Spleen (tissue), 13 donors: ENCODE measurements at places on chromosomes 2 and 18. TPM values are rescaled to one million over a fixed set of nuclear protein-coding genes. Genes with fewer than 3 reads are reported as not detected.

DNA sequence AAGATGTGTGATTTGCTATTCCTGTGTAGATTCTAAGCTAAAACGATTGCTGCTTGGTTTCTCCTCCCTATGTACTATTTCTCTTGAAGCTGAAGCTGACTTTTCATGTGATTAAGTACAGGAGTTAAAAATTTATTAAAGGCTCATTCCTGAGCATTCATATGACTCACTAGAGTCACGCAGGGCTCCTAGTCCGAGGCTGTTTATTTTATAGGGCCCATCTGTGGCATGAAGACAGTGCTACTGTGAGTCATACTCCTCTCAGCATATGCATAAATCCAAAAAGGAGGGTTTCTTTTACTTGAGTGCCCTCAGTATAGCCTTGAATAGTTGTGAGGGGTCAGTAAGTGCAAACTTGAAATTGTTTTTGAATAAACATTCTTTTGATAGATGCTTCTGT is 378.8 kb downstream of the PTPRM start:
- H3K27ac ChIP-seq = no peak overlapping the region
- H3K4me1 ChIP-seq = no peaks in the 10 kb centered on the region
- no peak for DNase-seq
- H3K4me3 ChIP-seq = no peak overlapping the region

- H3K4me3 ChIP-seq = no peak overlapping the region
- DNase-seq = no peak
- no peaks in the 10 kb centered on the region for H3K4me1 ChIP-seq
- no peaks in the 10 kb centered on the region for H3K36me3 ChIP-seq
- no peak overlapping the region for H3K27ac ChIP-seq
Measured at GRCh38 chr2:66405473-66405872, 29.5 kb upstream of the MEIS1 start.

DNA sequence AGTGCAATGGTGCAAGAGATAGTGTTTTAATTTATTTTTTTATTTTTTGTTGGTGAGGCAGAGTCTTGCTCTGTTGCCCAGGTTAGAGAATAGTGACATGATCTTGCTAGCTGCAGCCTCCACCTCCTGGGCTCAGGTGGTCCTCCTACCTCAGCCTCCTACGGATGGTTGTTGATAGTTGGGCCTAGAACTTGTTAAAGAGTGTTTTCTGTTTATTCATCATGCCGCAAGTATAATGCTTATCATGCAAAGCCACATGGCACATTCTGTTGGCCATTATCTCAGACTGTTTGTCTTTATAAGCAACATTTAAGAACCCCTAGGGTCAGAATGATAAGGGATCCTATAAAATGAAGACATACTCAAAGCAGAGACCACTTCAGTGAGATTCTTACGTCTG is 1.7 kb downstream of the UGGT1 start:
- H3K4me1 ChIP-seq = peaks cover 60% of the 10 kb centered on the region
- no peaks in the 10 kb centered on the region for H3K27me3 ChIP-seq
- peaks cover 18% of the 10 kb centered on the region for H3K36me3 ChIP-seq

DNA sequence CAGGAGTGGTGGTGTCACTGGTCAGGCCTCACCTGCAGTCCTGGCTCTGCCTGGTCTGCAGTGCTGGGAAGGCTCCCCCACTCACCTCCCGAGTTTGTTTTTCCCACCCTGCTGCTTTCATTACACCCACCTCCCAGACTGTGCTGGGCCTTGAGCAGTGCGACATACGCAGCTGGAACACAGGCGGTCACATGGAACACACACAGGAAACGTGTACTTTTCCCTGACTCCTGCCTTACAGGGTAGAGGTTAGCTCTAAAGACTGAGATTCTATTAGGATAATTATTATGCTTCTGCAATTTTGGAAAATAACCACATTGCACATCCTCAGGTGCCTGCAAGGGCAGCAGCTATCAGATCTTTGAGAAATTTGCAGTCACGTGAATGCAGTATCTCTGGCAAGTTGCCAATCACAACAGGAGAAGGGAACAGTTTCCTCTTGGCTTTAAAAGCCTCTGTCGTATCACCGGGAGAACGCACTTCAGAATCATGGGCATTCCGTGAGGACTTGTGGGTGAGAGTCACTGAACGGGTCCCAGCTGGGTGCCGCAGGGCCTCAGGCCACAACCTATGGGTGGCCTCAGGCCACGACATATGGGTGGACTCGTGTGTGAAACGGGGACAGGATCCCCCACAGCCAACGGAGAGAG is 136.5 kb downstream of the ZNF236 start:
- H3K27me3 ChIP-seq = no peaks in the 10 kb centered on the region
- peaks cover 80% of the 10 kb centered on the region for H3K36me3 ChIP-seq
- no peak for DNase-seq
- H3K27ac ChIP-seq = no peak overlapping the region
- H3K4me3 ChIP-seq = no peak overlapping the region
- H3K4me1 ChIP-seq = peaks cover 21% of the 10 kb centered on the region

DNA sequence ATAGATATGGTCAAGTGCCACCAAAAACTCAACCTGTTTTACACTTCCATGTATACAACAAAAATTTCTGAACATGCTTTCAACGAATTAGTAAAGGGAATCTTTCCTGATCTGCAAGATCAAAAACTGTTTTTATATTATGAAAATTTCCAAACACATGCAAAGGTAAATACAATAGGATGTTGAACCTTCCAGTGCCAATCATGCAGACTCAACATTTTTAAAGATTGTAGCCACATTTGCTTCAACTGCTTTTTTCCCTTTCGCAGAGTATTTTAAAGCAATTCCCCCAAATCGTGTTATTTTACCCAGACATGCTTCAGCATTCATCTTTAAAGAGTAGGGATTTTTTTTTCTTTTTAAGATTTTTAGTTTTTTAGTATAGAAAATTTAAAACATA is 40.3 kb downstream of the UBR3 start:
- DNase-seq = no peak
- H3K4me1 ChIP-seq = peaks cover 4% of the 10 kb centered on the region
- no peaks in the 10 kb centered on the region for H3K27me3 ChIP-seq
- no peak overlapping the region for H3K4me3 ChIP-seq

DNA sequence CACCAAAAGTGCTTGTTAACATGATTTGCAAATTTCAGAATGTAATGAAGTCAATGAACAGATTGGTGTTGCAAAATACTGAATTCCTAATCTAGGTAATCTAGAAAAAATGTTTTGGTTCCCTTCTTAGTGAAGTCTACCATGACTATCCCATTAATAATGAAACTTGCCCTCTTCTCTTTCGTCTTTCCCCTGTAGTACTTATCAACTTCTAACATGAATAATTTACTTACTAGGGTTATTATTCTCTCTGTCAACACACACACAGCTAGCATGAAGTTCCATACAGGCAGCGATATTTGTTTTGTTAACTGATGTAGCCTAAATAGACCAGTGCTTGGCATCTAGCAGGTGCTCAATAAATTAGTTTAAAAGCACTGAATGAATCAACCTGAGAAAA is 160.2 kb downstream of the NCK2 start:
- no peaks in the 10 kb centered on the region for H3K36me3 ChIP-seq
- H3K4me1 ChIP-seq = peaks cover 4% of the 10 kb centered on the region
- no peak overlapping the region for H3K27ac ChIP-seq
- H3K4me3 ChIP-seq = no peak overlapping the region

GRCh38 chr2:223075301-223076270 is 23.6 kb downstream of the KCNE4 start:
- H3K36me3 ChIP-seq = no peaks in the 10 kb centered on the region
- H3K27ac ChIP-seq = no peak overlapping the region
- H3K4me1 ChIP-seq = no peaks in the 10 kb centered on the region
- H3K4me3 ChIP-seq = no peak overlapping the region
- no peak for DNase-seq
- no peaks in the 10 kb centered on the region for H3K27me3 ChIP-seq

Gene LHCGR
- total RNA-seq = not detected

Gene NAT8
- total RNA-seq = not detected

DNA sequence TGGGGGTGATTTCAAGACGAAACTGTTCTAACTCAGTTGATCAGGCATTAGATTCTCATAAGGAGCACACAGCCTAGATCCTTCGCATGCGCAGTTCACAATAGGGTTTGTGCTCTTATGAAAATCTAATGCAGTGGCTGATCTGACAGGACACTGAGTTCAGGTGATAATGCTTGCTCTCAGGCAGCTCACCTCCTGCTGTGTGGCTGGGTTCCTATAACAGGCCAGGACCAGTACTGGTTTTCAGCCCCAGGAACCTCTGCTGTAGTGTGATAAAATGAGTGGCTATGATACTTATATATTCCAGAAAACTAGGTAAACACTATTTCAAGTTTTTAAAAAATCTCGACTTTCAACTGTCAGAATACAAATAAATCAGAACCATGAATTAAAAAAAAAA is 271.4 kb downstream of the GALNT13 start:
- no peaks in the 10 kb centered on the region for H3K27me3 ChIP-seq
- H3K4me1 ChIP-seq = no peaks in the 10 kb centered on the region
- no peak overlapping the region for H3K27ac ChIP-seq
- H3K36me3 ChIP-seq = no peaks in the 10 kb centered on the region

GRCh38 chr2:232013701-232014353 is 52.3 kb downstream of the DIS3L2 start:
- no peak overlapping the region for H3K4me3 ChIP-seq
- DNase-seq = no peak
- peaks cover 15% of the 10 kb centered on the region for H3K4me1 ChIP-seq
- H3K27ac ChIP-seq = no peak overlapping the region

- peak within 1 kb of the TSS; percentile 96 for H3K4me3 ChIP-seq
- peak; percentile 96 for DNase-seq
- H3K27me3 ChIP-seq = peaks cover 26% of the 10 kb centered on the region
- H3K27ac ChIP-seq = peak within 1 kb of the TSS; percentile 89
- H3K36me3 ChIP-seq = no peaks in the 10 kb centered on the region
Measured at GRCh38 chr18:58043491-58044369, at the start of gene NEDD4L. Gene NEDD4L, plus strand, starts transcription at chr18:58044226. Its CDS starts 435 bp downstream, at chr18:58044661.

DNA sequence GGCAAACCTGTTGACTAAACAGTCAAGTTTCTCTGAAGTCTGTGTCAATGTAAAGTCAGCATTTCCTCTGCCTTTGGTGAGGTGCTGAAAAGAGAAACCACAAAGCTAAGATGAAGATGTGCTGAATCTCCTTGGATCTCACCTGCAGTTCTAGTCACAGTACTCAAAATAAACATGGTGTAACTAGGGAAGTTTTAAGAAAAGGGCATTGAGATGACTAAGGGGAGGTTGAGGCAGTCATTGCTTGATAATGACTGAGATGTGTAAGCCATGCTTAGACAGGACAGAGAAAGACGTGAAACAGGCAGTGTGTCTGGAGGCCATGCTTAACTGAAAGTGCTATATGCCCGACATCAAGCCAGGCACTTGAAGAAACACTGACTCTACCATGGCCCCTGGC is 1010.0 kb upstream of the CELF4 start:
- no peaks in the 10 kb centered on the region for H3K27me3 ChIP-seq
- H3K4me3 ChIP-seq = no peak overlapping the region
- H3K27ac ChIP-seq = no peak overlapping the region
- DNase-seq = no peak
- H3K36me3 ChIP-seq = no peaks in the 10 kb centered on the region

Gene SERPINB5
- total RNA-seq = not detected

DNA sequence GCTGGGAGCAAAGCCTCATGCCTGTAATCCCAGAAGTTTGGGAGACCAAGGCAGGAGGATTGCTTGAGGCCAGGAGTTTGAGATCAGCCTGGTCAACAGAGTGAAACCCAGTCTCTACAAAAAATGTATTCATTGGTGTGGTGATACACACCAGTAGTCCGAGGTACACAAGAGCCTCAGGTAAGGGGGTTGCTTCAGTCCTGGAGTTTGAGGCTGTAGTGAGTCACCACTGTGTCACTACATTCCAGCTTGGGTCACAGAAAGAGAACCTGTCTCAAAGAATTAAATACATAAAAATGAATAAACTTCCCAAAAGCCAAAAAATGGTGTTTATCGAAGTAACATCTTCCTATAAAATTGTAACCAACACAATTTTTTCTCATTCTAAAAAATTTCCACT is 568.1 kb upstream of the LINC00305 start:
- no peak for DNase-seq
- H3K4me1 ChIP-seq = no peaks in the 10 kb centered on the region
- no peak overlapping the region for H3K4me3 ChIP-seq
- H3K27ac ChIP-seq = no peak overlapping the region
- H3K27me3 ChIP-seq = no peaks in the 10 kb centered on the region

Gene SOS1
- 54.0 TPM for total RNA-seq

DNA sequence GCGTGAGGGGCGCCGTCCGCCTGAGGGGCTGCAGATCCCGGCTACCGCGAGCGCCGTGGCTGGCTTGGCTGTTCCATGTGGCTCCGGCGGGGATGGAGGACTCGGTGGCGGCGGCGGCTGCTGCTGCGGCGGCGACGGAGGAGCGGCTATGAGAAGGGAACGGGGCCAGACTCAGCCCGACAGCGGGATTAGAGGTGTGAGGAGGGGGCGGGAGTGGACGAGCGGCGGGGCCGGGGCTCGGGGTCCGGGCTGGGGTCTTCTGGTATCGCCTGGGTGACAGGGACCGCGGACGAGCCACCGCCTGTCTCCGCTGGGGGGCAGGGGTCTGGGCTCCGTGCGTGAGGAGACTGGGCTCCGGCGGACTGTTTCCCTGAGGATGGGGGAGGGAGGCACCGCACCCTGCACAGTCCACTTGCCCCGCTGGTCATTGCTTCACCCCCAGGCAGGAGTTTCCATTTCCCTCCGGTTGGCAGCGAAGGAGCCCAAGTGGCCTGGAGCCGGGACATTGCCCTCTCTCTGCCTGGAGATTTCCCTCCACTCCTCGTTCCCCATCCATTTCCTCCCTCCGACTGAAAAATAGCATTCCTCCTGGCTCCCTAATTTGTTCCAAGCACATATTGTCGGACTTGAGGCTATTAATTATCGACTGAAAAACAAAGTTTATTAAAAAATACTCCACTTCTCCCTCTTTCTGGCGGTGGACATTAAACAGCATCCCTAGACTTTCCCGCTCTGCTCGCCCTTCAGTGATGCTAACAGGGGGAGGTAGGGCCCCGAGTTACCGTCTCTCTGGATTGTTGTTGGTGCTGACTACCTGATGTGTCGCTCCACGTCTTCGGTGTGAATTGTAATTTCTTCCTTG is 577 bp downstream of the EHBP1 start:
- H3K27ac ChIP-seq = peak overlapping the region; percentile 58
- no peaks in the 10 kb centered on the region for H3K36me3 ChIP-seq
- H3K4me3 ChIP-seq = peak overlapping the region; percentile 91
- peaks cover 37% of the 10 kb centered on the region for H3K4me1 ChIP-seq
- H3K27me3 ChIP-seq = no peaks in the 10 kb centered on the region

Gene NYAP2
- 0.11 TPM for total RNA-seq

DNA sequence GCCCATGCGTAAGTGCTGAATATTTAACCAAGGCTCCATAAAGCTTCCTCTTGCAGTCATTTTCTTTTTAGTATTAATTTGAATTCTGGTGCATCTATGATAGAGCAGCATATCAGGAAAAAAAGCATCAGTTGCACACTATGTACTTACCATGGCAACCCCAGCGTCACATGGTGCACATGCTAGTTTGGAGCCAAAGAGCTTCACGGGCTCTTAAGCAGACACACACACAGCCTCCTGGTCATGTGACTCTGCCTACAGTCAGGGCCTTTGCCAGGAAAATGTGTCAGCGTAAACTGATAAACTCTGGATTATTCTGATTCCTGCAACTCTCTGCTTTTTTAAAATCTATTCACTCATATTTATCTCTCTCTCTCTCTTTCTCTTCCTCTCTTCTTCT is 30.2 kb downstream of the NYAP2 start:
- no peak overlapping the region for H3K27ac ChIP-seq
- H3K4me3 ChIP-seq = no peak overlapping the region
- H3K4me1 ChIP-seq = no peaks in the 10 kb centered on the region
- DNase-seq = no peak
- no peaks in the 10 kb centered on the region for H3K36me3 ChIP-seq
- no peaks in the 10 kb centered on the region for H3K27me3 ChIP-seq

Gene CD8B2
- 0.34 TPM for total RNA-seq
